ENCODE measurements at places on chromosomes 13 and 19.

- no peak for DNase-seq
Observed at GRCh38 chr19:31531326-31531725, 182.1 kb upstream of the TSHZ3 start.

- DNase-seq, result no peak
Observed at GRCh38 chr13:72341904-72342303, 385.5 kb downstream of the MZT1 start.

DNA sequence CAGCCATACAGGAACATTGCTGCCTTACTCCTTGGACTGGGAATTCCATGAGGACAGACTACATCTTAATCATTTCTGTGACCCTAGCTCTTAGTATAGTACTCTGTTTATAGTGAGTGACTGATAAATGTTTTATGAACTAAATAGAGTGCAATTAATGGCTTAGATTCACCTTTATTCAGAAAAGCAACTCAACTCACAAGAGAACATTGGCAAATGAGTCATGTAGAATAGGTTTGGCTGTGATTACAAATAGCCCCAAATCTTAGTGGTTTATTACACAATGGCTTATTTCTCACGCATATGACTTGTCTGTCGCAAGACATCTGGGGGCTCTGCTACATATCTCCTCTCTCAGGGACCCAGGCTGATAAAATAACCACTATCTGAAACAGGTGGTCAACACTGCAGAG lies 121.6 kb upstream of the KL start:
- DNase-seq, result no peak

DNA sequence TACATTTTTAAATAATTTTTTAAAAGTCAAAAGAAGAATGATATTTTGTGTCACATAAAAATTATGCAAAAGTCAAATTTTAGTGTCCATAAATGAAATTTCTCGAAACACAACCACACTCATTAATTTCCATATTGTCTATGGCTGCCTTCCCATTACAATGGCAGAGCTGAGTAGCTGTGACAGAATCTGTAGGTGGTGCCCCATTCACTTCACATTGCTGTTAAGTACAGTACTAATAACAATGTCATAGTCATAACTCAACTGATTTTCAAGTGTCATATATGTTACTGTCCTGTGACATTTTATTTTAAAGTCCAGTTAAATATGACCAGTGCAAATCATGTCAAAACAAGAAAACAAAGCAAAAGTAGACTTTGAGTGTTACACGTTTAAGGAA lies 114.3 kb downstream of the SPRY2 start:
- no peak for DNase-seq

DNA sequence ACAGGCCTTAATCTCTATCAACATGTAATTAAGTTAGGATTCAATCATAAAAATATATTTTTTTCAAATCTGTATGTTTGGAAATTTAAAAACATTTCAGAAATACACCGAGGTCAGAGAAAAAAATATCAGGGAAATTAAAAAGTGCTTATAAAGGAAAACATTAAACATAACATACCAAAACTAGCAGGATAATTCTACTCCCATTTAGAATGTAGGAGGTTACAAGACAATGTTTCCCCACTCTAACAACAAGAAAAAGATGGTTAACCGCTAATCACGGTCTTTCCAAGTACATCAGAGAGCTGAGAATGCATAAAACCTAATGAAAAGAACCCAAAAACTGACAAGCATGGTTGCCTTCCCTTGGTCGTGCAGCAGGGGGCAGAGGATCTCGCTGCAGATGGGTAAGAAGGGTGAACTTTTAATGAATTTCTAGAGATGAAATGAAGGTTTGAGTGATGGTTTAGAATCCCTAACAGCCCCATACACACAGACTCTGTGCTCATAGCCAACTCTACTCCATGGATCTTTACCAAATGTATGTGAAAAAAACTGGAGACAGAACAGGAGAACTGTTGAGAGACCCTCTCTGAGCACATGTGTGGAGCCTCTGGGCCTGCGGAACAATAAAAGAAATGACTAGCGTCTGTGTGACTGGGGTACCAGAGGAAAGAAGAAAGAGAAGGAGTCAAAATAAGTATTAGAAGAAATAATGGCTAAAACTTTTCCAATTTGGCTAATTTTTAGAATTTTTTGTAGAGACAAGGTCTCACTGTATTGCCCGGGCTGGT lies 51.3 kb upstream of the LSM14A start:
- DNase-seq, result no peak

- DNase-seq, result no peak
Observed at GRCh38 chr19:1947651-1948209, 6.8 kb downstream of the CSNK1G2 start.

- DNase-seq, result no peak
Observed at GRCh38 chr19:39132344-39132969, 6.9 kb downstream of the PAK4 start.

GRCh38 chr13:97018029-97018819 lies 23.9 kb upstream of the OXGR1 start:
- no peak for DNase-seq

GRCh38 chr13:109868578-109869311 lies 82.4 kb upstream of the IRS2 start:
- DNase-seq, result no peak

GRCh38 chr13:101289764-101290163 lies 126.5 kb downstream of the NALCN start:
- no peak for DNase-seq

DNA sequence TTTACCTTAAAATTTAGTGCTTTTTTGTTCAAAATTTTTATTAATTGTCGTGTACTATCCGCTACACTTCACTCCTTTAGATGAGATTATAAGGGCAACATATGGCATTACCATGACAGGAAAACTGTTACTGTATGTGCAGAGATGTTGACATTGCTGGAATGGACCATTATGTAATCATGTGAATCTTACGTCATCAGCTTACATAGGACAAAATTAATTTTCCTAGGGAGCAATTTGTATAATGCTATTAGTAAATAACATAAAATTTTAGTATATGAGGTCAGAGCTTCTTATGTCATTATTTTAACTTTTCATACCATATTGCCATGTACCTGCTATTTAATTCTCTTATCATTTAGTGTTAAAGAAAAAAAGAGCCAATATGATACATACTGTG lies 110.4 kb upstream of the KLHL1 start:
- DNase-seq, result no peak

- DNase-seq, result no peak
Observed at GRCh38 chr13:31798189-31798588, 58.9 kb downstream of the RXFP2 start.

DNA sequence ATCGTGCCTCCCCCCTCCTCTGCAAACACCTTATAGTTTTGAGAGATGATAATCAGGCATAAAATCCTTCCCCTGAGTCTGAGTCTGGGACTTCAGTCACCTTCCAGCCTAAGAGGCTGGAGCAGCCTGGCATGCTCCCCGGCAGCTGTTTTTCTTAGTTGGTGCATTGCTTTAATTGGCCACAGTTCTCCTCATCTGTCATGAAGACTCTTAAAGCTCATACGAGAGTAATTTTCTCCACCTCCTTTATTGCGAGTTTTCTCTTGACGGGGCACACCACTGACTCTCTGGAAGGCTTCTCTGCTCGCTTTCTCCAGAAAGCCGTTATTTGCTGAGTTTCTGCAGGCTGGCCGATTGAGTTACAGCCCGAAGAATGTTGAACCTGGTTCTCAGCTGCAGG lies 310.5 kb downstream of the ATP8A2 start:
- no peak for DNase-seq

GRCh38 chr19:14901675-14902260 lies 15.8 kb upstream of the OR7A17 start:
- no peak for DNase-seq

DNA sequence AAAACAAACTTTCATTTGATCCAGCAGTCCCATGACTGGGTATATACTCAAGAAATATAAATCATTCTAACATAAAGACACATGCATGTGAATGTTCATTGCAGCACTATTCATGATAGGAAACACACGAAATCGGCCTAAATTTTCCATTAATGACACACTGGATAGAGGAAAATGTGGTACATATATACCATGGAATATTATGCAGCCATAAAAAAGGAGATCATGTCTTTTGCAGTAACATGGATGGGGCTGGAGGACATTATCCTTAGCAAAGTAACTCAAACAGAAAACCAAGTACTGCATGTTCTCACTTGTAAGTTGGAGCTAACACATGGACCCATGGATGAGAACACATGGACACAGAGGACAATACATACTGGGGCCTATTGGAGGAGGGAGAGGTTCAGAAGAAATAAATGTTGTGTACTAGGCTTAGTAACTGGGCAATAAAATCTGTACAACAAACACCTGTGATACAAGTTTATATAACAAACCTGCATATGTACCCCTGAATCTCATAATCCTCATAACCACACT lies 283.6 kb downstream of the LMO7 start:
- no peak for DNase-seq

GRCh38 chr19:31283701-31284100 lies 65.5 kb downstream of the TSHZ3 start:
- DNase-seq, result no peak

- no peak for DNase-seq
Observed at GRCh38 chr19:46745521-46746280, at the start of gene FKRP. Gene FKRP (plus strand): TSS chr19:46746057. CDS start chr19:46755451, 9,394 bp downstream.

DNA sequence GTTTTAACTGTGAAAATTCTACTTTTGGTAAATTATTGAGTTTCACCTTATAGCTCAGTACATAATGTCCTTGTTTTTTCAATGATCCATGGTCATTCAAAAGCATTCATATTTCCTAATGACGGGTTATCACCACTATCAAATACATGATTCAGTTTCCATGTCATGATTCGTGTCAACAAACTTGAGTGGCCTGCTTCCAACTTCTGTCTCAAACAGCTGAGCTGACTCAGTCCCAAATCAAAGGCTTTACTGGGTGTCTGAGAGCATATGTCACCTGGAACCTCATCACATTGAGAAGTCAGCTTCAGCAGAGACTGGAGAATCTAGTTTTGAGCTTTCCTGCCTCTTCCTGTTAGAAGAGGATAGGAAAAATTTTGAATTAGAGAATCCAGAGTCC lies 40.3 kb upstream of the SGCG start:
- DNase-seq, result no peak

DNA sequence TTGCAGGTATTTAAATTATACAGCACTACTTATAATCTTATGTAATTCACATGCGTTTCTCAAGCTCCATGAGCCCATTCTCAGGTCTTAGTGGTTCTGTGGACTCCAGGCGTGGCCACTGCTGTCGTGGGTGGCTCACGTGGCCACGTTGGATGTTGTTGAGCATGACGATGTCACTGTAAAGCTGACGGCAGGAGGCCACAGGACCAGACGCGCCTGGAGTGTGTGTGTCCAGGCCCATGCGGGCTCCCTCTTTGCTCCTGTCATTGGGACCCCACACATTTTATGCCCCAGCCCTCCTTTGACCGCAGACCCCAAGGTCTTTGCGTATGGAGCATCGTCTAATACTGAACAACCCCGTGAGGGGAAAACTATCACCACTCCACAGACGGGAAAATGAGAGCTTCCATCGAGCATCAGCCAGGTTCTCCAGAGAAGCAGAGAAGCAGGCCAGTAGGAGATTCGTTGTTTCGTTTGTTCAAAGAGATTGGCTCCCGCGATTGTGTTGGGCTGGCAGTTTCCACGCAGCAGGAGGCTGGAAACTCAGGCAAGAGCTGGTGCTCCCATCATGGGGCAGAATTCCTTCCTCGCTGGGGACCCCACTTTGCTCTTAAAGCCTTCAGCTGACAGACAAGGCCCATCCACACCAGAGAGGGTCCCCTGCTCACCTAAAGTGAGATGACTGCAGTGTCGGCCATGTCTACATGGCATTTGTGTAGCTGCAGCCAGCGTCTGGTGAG lies 129.3 kb upstream of the SPACA7 start:
- no peak for DNase-seq

- DNase-seq, result peak; percentile 85
Observed at GRCh38 chr19:850221-850978, 1.7 kb upstream of the ELANE start.

DNA sequence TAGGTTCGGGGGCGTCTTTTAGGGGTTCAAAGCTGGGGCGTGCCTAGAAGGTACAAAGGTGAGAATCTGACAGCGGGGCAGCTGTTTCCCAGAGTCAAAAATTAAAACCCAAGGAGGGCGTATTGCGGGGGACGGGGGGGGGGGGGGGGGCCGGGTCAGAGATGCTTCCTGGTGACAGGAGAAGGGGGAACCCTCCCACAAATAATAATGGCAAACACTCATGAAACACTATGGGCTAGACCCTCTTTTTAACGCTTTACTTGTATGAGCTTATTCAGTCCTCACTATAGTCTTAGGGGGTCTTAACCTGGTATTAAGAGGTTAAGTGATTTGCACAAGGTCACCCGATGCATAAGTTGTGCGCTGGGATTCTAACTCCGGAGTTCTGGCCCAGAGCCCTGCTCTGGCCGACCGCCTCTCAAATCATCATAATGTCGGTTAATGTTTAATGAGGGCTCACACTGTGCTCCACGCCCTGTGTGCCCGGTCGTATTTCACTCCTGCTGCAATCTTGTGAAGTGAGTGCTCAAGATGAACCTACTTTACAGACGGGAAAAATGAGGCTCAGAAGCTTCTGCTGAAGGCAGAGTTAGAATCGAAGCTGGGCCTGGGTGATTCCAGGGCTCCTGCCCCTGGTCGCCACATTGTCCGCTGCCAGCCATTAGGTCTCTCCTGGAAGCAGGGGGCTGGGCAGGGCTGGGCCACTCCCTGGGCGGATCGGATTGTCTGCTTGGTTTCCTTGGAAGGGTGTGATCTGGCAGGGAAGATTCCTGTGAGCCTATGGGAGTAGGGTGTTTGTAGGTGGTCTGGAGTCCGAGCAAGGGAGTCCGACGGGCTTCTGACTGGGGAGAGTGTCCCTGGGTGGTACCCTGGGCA lies 964 bp downstream of the PAK4 start:
- DNase-seq, result peak; percentile 57

- DNase-seq, result no peak
Observed at GRCh38 chr19:54561840-54562239, 11.8 kb upstream of the LILRA2 start.

DNA sequence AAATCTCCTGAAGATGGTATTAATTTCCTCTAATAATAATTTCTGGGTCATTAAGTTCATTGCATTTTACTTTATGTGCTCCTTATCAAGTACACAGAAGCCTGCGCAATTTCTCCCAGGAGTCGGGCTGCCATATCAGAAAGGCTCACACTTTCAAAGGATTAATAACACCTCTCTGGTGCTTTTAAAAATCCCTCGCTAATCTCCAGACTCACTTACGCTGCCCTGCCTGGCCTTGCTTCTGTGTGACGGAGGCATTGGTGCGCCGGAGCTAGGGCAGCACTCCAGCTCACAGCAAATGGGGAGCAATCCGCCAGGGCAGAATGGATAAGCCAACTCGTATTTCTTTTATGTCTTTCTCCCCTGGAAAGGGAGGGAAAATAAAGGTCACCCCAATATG lies 300.8 kb downstream of the EFNB2 start:
- no peak for DNase-seq

DNA sequence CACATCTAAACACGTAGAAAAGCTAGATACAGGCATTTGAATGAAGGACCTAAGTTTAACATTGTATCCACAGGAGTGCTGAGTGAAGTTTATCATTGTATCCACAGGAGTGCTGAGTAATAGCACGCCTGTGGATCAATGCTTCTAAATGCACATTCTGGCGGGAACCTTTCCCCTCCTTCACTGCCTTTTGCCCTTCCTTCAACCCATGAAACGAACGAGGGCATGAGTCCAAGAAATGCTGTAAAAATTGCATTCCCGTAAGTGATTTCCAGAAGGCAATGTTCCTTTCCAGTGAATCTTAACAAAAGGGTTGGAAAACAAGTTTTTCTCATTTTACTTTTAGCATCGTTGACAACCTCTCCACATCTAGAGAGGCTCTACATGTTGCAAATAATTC lies 88.1 kb downstream of the ZDHHC20 start:
- no peak for DNase-seq

- no peak for DNase-seq
Observed at GRCh38 chr13:84873951-84874350, 925.3 kb downstream of the SLITRK6 start.

Measured in right forelimb (tissue), 1 donor.